Large intestine (tissue), 12 donors: ENCODE measurements at places on chromosomes 13 and 19. TPM values are rescaled to one million over a fixed set of nuclear protein-coding genes. Genes with fewer than 3 reads are reported as not detected.
A peak's percentile ranks its signal among the peaks of the same experiment; 100 is the strongest.

DNA sequence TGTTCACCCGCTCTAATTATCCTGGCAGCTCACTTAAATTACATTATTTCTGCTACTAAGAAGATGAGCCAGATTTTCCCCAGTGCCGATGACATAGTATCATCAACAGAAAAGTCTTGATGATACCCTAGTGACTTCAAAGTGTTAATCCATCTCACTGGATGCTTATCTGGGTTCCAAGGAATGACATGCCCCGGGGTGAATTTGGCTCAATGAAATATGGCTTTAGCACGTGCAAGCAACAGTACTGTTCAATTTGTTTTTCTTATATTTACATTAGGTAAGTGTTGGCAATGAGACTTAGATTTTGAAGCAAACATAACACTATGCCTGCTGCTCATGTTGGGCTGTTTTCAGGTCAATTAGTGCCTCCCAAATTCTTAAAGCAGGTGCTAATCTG, 548.2 kb upstream of the SLITRK1 start:
- DNase-seq = no peak

GRCh38 chr19:7554990-7555864, 19.7 kb downstream of the PNPLA6 start:
- no peak for DNase-seq

DNA sequence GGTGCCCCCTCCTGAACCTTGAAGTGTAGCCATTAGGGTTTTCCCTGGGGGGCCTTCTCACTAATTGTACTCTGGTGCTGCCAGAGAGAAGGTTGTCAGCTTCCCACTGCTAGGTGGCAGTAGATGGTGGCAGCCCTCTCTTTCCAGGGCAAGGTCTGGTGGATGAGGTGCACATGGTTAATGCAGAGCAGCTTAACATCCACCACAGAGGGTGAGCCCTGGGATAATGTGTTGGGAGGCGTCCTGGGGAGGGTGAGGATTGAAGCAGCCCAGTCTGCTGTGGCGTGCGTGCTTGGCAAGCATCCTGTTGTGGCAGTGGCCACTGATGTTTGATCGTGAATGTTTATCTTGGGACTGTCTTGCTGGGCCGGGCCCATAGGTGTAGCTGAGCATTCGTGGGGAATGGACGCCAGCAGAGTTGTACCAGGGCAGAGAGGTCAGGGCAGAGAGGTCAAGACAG, 5.8 kb downstream of the EGLN2 start:
- DNase-seq = no peak

DNA sequence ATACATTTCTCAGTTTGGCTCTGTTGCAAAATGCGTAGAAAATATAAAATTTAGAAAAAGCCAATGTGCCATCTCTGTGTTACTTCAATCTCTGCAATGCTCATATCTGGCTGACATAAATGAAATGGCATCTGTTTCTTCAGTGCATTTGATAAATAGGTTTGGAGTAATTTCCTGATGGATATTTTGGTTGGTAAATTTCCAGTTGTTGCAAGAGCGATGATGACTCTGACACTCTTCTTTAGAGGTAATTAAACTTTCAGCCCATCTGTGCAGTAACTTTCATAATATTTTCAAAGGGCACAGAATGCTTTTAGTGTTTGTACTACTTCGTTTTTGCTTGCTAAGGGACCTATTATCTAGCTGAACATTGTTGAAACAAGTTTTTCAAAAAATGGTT, 1286.4 kb downstream of the PCDH9 start:
- no peak for DNase-seq

GRCh38 chr19:34409189-34410164, 5.3 kb downstream of the PDCD2L start:
- DNase-seq = no peak

GRCh38 chr19:5336195-5336965, 4.2 kb downstream of the PTPRS start:
- DNase-seq = no peak

- DNase-seq = no peak
These were observed 6.8 kb downstream of the ADAT3 start for GRCh38 chr19:1911995-1912394.

GRCh38 chr13:28047757-28048388, 52.5 kb downstream of the FLT3 start:
- no peak for DNase-seq

DNA sequence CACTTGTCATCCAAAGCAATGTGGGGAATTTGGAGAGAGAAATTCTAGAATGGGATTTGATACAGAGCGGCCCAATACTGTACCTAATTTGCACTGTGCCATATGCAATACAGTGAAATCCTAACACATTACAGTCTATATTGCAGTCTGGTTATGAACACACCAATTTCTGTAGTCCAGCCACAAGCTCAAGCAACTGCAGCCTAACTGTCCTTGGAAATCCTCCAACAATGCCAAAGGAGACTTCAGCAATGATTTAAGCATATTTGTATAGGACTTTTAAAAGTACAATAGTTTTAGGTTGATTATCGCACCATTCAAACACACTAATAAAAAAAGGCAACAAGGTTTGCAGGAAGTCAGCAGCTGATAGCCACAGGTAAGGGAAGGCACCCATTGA, 17.3 kb downstream of the DIAPH3 start:
- DNase-seq = no peak

DNA sequence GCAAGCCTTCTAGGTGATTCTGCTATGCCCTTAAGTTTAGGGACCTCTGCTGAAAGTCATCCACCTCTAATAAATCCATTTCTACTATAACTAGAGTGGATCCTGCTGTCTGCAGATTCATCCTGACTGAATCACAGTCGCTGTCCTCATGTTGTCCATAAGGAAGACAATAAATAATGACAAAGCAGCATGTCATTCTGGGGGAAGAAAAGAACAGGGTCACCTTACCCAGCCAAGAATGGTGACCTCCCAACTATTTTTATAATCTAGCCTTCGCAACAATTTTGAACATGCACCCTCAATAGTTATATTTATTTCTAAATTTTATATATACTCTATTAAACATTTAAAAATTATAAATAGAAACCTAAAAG, 45.0 kb upstream of the UBE2L5 start:
- no peak for DNase-seq

DNA sequence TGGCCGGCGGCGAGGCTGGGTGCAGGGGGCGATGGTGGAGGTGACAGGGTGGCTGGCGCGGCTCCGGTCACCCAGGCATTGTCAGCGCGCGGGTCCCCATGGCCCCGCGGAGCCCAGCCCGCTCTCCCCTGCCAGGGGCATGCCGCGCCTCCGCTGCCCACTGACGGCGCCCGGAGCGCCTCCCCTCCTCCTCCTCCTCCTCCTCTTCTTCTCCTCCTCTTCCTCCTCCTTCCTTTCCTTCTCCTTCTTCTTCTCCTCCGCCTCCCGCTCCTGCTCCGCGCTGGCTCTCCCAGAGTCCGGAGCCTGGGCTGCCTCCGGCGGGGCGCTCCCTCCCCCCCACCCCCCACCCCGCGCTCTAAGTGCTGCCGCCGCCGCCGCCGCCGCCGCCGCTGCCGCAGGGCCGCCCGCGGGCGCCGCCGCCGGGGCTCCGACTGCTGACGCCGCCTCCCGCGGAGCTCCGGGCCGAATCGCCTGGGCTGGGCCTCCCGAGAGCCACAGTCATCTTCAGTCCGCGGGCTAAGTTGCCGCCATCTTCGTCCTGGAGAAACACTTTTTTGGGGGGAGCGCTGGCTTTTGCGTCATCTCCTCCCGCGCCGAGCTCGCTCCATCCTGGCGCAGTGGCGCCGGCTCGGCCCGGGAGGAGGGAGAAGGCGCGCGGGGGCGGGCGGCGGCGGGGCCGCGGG, 348.3 kb downstream of the LIG4 start:
- peak; percentile 37 for DNase-seq

DNA sequence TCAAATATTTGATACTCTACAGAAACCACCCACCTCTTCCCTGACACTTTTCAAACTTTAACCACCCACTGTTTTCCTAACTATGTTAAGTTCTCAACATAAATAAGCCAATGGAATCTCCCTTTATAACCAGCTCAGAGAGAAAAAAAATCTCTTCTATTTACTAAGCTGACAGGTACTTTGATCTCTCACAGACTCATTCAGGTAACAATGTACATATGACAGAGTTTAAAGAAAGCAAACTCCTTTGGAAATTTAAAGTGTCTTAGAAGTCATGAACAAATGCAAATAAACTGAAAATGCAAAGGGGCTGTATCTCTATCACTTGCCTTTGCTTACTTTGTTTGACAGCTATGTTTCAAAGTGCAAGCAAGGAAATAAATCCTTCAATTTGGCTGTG, 109.3 kb downstream of the KLF12 start:
- DNase-seq = peak; percentile 70

DNA sequence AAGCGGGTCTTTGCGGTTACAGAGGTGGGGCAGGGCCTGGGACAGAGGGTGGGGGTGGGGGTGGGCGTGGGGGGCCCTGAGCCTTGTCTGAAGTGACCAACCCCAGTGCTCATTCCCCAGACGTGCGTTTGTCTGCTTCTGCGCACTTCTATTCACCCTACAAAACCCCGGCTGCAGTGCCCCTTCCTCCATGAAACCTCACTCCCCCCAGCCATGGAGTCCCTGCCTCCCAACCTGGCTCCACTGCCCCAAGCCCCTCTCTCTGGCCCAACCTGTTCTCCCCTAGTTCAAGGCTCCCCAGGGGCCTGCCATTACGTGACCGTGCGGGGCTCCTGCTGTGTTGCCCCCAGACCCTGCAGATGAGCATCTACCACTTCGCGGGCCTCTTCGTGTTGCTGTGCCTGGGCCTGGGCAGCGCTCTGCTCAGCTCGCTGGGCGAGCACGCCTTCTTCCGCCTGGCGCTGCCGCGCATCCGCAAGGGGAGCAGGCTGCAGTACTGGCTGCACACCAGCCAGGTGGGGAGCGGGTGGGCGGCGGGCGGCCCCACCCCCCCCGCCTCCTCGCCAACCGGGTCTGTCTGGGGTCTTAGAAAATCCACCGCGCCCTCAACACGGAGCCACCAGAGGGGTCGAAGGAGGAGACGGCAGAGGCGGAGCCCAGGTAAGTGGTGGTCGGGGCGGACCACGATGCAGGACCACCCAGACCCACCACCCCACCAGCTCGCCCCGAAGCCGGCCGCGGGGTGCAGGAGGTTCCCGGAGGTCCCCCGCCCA, 8.2 kb downstream of the GRIN3B start:
- DNase-seq = no peak

- no peak for DNase-seq
These were observed 55.6 kb upstream of the ALOX5AP start for GRCh38 chr13:30679483-30680330.

DNA sequence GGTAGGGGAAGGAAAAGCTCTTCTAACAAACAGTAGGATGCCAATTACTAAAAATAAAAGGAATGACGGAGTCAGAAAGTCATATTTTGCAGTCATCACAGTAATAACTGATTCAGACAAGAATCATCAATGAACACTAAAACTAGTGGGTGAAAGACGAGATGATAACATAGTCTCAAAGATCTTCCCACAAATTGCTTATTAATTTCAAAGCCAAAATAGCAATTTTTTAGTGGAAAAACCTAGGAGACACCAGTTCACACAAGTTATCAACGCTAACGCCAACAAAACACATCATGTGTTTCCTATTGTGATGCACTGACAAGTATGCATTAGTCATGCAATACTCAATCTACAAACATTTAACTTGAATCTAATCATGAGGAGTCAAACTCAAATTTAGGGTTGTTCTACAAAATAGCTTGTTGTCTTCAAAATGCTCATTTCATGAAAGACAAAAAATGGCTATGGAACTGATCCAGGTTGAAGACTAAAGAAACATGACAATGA, 18.6 kb downstream of the ZNF233 start:
- no peak for DNase-seq

DNA sequence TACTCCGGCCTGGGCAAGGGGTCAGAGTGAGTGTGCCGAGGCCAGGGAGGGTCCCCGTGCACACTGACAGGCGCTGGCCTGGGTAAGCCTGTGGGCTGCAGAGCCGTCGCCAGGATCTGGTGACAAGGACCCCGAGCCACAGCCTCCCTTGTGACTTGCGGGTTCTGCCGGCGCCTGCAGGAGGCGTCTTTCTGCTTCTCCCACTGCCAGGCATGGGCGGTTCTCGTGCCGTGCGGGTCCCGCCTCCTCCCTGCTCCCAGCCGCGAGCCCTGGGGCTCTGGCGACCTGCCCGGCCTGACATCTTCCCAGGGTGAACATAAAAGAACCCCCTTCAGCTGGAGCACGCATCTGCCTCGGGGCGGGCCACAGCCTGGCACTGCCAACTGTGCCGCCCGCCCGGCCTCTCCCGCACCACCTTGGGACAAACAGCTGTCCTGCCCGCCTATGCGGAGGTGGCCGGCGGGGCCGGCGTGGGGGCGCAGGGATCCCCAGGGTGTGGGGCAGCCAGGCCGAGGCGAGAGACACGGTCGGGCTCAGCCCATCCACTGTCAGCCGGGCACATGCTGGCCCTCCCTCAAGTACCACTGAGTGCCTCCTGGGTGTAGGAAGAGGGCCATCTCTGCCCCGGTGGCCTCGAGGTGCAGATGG, 1.5 kb upstream of the HCN2 start:
- DNase-seq = peak; percentile 53

GRCh38 chr19:41903193-41903953, 20.4 kb downstream of the ARHGEF1 start:
- DNase-seq = no peak

DNA sequence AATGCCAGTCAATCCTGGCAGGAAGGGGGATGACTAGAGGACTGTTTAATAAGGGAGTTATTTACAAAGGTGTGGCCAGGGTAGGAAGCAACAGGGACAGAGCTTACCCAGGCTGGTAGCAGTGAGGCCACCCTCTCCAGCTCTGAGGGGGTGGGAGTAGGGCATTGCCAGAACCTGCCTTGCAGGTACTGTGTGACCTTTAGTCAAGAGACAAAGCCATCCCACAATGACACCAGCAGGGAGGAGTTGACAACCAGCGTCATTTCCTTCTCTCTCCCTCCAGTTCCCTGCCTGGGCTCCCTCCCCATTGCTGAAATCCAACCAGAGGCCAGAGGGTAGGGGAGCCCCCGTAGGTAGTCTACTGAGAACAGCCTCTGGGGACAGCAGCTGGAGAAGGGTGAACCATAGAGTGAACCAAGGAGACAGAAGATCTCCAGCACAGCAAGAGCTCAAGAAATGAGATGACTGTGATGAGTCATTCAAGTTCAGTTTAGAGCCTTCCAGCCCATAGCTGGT, 33.3 kb upstream of the SPATA13 start:
- peak; percentile 95 for DNase-seq

DNA sequence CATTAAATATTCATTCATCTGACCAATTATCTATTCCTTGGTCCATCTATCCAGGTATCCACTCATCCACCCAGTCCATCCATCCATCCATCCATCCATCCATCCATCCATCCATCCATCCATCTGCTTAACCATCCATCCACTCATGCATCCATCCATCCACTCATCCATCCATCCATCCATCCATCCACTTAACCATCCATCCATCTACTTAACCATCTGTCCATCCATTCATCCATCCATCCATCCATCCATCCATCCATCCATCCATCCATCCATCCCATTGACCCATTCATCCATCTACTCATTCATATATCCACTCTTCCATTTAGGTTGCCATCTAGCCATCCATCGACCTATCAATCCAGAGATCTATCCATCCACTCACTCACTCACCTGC, 11.4 kb downstream of the MYBPC2 start:
- DNase-seq = no peak

Gene ZFP28
- 7.9 TPM for polyA plus RNA-seq

Gene TMEM259
- polyA plus RNA-seq = 144 TPM

Gene CYTH2
- 63.8 TPM for polyA plus RNA-seq

Gene NCCRP1
- polyA plus RNA-seq = 0.33 TPM

Gene FGF14
- 2.1 TPM for polyA plus RNA-seq

Gene OPA3
- polyA plus RNA-seq = 8.7 TPM

Gene SLITRK5
- polyA plus RNA-seq = 0.43 TPM

Gene YIF1B
- 22.0 TPM for polyA plus RNA-seq

Gene GPC5
- 0.42 TPM for polyA plus RNA-seq

Gene SERPINE3
- polyA plus RNA-seq = 0.66 TPM
